GM13976 (cell line): ENCODE measurements at places on chromosomes 5 and 9.
A peak's percentile ranks its signal among the peaks of the same experiment; 100 is the strongest.

- no peak for DNase-seq
Measured at GRCh38 chr9:130073373-130073772, 19.7 kb downstream of the GPR107 start.

DNA sequence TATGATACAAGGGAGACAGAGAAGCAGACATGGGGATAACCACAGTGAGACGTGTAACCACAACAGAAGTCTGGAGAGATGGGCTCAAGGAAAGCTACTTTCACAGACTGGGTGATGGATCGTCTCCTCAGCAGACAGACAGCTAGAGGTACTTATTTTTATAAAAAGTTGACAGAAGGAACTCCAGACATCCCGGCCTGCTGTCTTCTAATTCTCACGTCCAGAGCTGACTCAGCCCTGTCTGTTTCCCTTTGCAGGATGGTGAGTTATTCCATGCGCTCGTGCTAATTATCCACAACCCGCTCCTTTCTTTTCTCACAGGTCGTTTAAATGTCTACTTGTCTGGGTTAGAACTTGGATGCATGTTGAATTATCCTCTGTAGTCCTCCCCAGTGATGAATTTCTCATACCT lies 304.5 kb downstream of the CWC27 start:
- DNase-seq, result no peak

DNA sequence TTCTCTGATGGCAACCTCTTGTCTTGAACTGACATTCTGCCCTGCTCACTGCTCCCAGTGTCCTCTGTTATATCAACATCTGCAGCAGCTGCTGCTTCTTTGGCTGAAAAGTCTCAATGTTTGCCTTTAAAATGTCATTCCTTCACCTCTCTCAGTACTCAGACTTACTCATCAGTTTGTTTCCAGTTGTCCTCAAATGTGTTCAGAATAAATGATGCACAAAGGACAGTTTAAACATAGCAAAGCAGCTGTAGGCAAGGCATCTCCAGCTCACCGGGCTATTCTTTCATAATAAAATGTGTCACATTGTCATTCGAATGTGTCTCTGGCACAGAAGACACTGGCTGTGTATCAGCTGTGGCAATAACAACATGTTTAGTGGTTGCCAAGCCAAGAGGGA lies 590.9 kb upstream of the ZNF608 start:
- DNase-seq, result no peak

DNA sequence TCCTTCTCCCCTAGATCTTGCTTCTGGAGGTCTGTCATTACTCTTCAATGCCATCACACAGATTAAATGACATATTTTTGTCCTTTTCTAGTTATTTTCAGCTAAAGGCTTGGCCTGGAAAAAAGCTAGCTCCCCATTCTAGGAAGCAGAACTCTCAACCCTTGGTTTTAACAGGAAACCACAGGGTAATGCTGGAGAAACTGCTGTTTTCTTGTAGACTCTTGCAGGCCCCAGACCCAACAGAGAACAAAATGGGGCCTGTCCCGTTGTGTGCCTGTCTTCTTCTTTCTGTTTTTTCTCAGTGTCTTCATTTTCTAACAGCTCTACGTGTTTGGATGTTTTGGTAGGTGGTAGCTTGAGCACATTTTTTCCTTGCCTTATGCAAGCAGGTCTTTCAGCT lies 21.5 kb downstream of the DCANP1 start:
- no peak for DNase-seq

DNA sequence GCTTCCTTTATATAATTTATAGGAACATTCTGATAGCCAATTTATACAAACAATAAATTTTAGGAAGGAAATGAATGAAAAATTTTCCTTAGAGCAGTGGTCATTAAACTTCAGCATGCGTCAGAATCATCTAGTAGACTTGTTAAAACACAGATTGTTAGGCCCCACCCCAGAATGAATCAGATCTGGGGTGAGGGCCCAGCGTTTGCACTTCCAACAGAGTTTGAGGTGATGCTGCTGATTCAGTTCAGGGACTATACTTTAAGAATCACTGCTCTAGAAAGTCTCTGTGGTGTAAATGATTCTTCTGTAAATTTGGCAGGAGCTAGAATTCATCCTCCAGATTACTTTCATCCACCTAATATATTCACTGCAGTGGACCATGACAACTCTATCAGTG lies 80.4 kb downstream of the SLC12A2 start:
- no peak for DNase-seq

- no peak for DNase-seq
Measured at GRCh38 chr9:70677055-70677735, 262.7 kb upstream of the KLF9 start.

DNA sequence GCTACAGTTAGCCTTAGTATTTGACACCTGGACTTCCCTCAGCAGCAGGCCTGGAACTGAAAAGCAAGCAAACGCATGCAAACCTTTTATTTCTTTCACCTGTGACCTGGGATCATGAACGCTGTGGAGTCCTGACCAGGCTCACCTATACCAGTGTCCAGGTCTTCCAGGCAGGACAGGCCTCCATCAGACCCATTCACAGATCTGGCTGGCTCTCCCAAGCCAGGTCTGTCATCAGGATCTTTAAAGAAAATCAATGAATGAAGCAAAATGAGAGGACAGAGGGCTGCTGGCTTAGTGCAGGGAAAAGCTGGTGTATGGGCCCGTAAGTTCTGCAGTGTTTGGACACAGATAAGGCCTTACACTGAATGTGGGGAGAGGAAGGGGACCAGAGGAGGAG lies 96.3 kb upstream of the CPEB4 start:
- no peak for DNase-seq

GRCh38 chr5:52734557-52734956 lies 53.2 kb upstream of the ITGA1 start:
- no peak for DNase-seq

DNA sequence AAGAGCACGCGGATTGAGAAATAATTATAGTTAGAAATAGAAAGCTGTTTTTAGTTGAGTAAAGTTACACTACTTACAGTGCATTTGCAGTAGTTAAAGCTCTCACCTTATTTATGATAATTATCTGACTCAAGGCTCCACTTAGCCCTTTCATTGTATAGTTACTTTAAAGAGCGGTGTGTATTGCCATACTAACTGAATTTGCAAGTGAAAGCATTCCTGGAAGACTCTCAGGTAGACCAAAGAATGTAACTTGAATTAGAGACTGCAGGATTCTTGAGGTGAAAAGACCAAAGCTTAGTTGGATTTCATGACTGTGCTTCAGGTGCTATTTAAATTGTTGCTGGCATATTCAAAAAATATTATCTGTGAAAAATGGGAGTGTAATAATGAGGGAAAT lies 4.2 kb upstream of the RASA1 start:
- DNase-seq, result no peak

GRCh38 chr5:121725450-121725849 lies 126.2 kb upstream of the FTMT start:
- no peak for DNase-seq

DNA sequence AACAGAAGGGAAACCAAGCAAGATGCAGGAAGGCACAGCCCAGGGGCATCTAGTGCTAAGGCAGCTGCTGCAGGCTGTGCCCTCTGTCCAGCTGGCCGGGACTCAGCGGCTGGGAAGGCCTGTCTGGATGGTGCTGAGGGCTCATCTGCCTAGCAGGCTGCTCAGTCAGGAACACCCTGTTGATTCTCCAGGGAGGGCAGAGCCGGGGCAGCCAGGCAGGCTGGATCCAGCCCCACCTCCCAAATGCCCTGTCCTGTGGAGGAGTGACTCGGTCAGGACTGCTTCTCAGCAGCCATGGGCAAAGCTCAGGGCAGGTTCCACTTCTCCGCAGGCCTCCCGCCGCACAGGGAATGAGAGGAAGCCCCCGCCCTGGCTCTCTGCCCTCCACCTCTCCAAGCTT lies 7.8 kb upstream of the LCN9 start:
- peak; percentile 17 for DNase-seq

GRCh38 chr9:133163504-133164172 lies at the start of gene GBGT1:
Gene GBGT1 (minus strand): TSS chr9:133163914. CDS start chr9:133162412, 1,502 bp downstream.
- peak; percentile 80 for DNase-seq

DNA sequence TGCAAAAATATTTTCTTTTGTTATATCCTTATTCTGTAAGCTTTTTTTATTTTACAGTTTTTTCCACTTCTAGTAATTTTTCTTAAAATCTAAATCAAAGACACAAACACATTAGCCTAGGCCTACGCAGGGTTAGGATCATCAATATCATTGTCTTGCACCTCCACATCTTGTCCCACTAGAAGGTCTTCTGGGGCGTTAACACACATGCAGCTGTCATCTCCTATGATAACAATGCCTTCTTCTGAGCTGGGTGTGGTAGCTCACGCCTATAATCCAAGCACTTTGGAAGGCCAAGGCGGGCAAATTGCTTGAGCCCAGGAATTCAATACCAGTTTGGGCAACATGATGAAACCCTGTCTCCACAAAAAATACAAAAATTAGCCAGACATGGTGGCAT lies 78.9 kb upstream of the LRRC70 start:
- DNase-seq, result no peak

DNA sequence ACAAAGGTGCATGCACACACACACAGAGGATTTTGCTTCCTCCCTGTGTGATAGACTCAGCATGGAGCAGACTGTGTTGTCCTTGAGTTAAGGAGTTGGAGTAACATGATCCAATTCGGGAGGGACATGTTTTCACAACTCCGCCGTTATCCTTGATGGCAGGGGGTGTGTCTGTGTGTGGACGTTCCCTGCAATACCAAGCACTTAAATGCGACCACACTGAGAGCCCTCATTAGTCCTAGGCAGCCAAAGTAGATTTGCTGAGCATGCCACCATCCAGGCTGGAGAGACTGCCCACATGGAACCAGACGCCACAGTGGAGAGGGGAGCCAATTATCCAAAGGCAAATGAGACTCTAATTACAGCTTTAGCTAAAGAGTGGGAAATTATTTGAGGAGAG lies 140.1 kb downstream of the DOCK2 start:
- DNase-seq, result no peak

- DNase-seq, result no peak
Measured at GRCh38 chr5:176381979-176382378, 6.4 kb downstream of the NOP16 start.

GRCh38 chr9:77848404-77848803 lies 183.2 kb downstream of the GNAQ start:
- DNase-seq, result no peak

DNA sequence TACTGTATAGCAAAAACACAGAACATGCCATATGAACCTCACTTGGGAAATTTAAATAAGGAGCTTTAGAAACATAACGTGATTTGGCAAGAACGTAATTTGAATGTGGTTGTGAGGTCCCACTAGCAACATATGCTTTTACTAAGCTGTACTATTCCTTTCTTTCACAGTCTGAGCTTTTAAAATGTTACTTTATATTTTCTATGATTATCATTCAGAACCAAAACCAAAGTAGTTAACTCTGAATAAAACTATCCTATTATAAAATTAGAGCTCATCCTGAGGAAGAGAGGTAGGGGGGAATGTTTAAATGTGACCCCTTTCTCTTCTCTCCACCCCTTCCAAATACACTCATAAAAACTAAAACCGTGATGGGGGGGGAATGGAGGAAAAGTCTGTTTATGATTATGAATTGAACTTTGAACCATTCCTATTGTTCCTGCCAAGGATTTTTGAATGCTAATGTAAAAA lies 435.7 kb downstream of the NFIB start:
- DNase-seq, result no peak

DNA sequence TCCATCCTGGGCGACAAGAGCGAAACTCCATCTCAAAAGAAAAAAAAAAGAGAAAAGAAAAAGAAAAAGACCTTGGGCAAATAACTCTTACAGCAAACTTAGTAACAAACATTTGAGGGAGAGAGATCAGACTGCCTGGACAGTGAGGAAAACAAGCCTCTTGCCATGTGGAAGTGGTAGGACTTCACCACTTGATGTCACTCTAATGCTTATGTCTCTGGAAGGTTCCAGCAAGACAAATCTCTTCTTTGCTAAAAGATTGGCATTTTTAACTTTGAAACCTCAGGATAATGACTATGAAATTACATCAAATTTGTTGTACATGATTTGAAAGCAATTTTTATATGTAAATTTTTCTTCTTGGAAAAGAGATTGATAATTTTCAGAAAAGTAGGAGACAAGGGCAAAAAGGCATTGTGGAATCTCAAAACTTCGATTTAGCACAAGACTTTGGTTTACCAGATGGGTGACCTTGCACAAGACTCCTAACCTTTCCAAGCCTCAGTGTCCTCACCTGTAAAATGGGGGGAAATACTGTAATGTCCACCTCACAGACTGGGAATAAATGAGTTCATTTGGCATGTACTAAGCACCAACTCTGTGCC lies 5.4 kb downstream of the ACTL7B start:
- no peak for DNase-seq

- DNase-seq, result no peak
Measured at GRCh38 chr5:54517174-54517511, 416 bp upstream of the SNX18 start.

- DNase-seq, result no peak
Measured at GRCh38 chr9:92934321-92934720, 13.0 kb upstream of the FGD3 start.

GRCh38 chr5:1523480-1523792 lies 324 bp downstream of the LPCAT1 start:
- peak; percentile 63 for DNase-seq

DNA sequence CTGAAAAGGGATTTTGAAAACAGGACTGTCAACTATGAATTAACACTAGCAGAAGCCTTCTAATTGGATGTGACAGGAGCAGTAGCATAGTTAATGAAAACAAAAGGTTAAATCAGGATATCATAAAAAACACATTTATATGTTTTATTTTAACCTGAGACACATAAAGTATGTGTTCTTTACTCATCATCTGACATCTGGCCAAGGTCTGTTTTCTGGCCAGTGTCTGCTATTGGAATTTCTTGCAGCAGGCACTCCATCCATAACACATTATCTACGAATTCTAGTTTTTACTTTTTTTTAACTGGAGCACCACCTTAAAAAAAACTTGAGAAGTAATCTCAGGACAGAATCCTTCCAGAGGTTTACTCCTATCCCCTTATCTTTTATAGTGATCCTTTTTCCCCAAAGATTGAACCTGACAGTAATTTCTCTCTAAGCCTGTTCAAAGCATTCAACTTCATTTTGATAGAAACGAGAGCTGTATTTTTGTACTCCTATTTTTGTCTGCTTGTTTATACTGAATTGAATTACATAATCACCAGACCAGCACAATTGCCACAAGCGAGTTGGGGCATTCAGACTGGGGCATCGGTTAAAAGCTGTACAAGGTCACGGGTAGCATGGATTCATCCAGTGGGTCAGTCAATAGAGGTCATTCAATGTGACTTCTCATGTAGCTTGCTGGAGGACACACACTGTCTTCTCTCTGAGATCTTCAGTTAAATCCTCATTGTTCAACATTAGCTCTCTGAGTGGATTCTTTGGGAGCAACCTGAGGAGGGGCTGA lies 205.6 kb upstream of the CLINT1 start:
- no peak for DNase-seq

GRCh38 chr9:124423591-124423990 lies 8.3 kb upstream of the PSMB7 start:
- no peak for DNase-seq

- DNase-seq, result no peak
Measured at GRCh38 chr5:55993013-55993412, 1.8 kb downstream of the IL6ST start.

DNA sequence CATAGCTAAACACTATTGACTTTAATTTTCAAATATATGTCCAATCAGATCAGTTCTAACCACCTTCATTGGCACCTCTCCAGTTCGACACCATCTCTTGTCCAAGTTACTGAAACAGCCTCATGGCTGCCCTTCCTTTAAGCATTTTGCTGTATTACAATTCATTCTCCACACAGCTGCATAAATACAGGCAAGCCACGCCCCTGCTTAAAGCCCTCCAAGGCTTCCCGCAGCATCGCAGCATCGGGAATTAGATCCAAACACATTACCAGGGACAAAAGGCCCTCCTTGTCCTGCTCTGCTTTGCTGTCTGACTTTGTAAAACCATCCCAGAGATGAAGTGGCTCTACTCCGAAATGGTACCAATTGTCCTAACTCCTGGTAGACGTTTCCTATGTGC lies 75.1 kb upstream of the RAI14 start:
- no peak for DNase-seq
